ENCODE measurements at places on chromosomes 2 and 18.

- no peak for DNase-seq
These were observed 25.9 kb downstream of the BOK start for GRCh38 chr2:241584436-241584835.

DNA sequence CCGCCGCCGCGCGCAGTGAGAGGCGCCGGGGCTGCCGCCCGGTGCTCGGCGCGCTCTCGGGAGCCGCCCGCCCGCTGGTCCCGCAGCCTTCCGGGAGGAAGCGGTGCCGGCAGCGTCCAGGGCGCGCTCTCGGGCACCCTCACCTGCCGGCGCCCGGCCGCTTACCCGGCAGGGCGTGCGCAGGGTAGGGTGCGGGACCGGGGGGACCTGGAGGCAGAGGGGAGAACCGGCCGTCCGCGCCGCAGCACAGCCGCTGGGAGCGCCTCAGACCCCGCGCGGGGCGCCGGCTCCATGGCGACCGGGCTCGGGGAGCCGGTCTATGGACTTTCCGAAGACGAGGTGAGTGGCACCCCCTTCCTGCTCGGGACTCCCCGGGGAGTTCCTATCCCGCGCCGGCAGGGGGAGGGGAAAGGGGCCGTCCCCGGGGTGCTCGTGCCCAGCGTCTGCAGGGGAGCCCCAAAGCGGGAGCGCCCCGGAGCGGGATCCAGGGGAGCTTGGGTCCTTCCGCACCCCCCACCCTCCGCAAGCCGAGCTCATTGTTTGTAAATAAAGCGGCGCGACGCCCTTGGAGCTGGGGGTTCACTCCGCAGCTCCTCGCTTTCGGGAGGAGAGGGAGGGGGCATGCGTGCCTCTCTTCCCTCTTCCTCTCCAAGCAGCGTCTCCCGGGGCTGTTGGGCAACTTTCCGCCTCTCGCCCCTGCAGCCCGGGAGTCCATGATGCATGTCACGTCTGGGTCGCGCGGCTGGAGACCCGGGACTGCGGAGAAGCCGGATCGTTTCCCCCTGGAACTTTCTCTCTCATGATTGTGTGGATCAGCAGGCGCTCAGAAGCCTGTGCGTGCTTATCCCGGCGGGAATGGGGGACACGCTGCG lies 580 bp downstream of the NEDD4L start:
- DNase-seq = peak; percentile 37

GRCh38 chr18:49618742-49619681 lies 57.2 kb downstream of the LIPG start:
- DNase-seq = no peak

GRCh38 chr2:11949732-11950523 lies 203.5 kb downstream of the LPIN1 start:
- no peak for DNase-seq

DNA sequence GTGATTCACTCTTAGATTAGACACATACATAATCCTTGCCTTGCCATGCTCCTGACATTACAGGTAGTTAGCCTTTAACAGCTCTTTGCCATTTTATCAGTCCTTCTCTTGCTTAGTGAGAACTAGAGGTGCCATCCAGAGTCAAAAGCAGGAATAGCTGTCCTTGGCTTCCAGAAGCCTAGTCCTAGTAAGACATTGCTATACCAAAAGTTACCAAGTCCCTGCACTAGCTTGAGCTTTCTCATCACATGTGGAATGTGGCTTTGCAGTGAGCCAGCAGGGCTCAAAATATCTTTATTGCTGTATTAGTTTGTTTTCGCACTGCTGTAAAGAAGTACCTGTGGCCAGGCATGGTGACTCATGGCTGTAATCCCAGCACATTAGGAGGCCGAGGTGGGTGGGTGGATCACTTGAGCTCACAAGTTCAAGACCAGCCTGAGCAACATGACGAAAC lies 104.7 kb upstream of the NOSTRIN start:
- DNase-seq = no peak

- no peak for DNase-seq
These were observed 152.4 kb downstream of the DYSF start for GRCh38 chr2:71605781-71606241.

DNA sequence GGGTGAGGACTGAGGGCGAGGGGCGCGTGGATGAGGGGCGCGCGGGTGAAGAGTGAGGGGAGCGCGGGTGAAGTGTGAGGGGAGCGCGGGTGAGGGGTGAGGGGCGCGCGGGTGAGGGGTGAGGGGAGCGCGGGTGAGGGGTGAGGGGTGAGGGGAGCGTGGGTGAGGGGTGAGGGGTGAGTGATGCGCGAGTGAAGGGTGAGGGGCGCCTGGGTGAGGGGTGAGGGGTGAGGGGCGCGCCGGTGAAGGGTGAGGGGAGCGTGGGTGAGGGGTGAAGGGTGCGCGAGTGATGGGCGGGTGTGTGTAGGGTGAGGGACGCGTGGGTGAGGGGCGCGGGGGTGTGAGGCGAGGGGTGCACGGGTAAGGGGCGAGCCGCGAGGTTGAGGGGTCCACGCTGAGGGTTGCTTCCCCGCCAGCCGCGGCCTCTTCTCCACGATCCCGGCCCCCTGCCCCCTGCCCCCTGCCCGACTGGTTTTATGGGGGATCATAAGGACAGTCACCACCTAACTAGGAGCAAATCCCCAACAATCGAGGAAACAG lies 1.1 kb upstream of the SLC66A2 start:
- DNase-seq = no peak

- DNase-seq = no peak
These were observed 3.3 kb upstream of the ORC2 start for GRCh38 chr2:200966770-200967169.

GRCh38 chr2:7658486-7658885 lies 741.3 kb downstream of the RNF144A start:
- no peak for DNase-seq

DNA sequence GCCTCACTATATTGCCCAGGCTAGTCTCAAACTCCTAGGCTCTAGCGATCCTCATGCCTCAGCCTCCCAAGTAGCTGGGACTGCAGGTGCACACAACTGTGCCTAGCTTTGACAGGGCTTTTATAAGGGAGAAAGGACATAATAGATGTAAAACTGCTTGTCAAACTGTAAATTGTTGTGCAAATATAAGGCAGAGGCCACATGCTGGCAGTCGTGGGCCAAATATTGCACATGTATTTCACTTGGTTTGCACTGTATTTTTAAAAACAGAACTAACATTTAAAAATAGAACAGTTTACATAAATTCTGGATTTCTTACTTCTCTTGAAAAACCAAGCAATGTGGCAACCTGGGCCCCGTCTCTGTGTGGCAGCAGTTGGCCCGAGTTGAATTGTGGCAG lies 31.2 kb upstream of the MYO3B start:
- no peak for DNase-seq

DNA sequence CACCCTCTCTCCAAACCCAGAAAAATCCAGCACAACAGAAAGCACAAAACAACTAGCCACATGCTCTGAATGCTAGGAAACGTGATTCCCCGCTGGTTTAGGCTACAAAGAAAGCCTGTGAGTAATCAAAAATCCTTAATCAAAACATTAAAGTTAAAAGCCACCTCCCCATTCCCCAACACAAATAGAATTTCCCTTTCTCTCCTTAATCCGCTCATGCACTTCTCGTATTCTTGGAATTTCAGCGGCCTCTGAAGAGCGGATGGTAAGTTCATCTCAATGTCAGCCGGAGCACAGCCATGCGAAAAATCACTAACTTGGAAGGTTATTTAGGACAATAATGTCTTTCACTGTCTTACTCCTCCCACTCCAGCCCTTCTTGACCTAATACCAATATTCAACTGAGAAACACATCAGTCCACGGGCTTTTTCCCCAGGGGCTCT lies 126.7 kb downstream of the OSBPL1A start:
- DNase-seq = no peak

- no peak for DNase-seq
These were observed 4.7 kb downstream of the CD226 start for GRCh38 chr18:69943021-69943420.

DNA sequence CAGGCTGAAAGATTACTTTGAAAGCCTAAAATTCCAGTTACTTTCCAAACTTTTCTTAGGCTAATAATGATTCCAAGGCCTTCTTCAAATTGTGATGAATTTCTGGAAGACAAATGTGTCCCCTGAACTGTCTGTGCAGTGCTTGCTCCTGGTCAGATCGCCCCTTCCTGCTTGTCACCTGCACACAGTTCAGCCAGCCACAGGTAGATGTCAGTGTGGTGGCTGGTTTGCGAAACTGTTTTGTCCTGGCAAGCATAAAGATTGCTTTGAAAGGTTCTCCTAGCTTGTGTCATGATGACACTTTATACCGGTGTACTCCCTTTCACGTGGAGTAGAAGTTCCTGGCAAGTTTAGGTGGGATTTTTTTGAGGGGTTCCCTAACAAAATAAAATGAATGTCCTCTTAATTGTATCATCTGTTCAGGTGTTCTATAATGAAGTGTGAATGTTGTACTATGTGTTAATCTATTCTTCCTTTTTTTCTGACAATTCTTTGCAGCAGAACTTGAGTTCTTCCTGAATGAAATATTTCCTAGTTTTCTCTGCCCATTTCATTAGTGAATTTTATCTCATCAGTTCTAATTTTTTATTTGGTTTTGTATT lies 298.8 kb downstream of the ZNF407 start:
- DNase-seq = peak; percentile 39

DNA sequence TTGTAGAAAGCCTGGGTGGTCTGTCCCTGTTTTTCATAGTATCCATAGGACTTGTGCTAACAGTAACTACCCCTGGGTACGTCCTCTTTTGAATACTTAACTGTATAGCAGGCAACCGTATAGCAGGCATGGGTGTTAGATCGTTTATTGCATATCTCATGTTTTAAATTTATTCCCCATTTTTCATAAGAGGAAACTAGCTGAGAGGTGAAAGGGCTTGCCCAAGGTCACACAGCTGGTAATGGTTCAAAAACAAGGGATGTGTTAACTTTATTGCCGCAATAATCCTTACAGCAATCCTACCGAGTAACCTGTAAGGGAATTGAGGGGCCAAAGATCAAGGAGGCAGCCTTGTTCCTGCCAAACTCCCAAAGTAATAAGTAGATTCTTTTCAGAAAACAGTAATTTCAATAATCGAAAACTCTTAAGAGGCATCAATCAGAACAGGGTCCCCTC lies 990 bp upstream of the MGAT4A start:
- DNase-seq = no peak

DNA sequence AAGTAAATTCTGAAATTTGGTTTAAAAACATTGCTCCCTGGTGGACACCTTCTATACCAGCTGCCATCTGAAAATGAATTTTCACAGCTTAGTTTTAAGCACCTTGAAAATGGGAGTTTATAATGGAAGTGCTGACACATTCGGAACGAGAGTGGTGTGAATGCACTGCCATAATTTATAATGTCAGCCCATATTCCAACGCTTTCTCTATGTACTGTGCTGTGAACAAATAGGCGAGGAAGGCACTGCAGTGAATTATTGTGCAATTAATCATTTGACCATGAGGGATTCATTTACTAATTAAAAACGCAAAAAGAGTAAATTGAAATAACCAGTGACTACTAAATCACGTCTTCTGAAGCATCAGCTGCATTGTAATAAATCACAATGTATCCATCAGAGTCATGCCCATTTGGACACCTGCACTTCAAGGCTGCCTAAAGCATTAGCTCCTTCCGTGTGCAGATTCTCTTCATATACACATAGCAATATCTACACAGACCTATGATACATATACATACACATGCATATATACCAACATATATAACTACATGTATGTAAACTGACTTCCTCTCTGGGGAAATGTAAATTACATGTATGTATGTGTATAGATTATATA lies 699.8 kb downstream of the GALR1 start:
- DNase-seq = no peak

GRCh38 chr2:228458364-228458763 lies 276.9 kb upstream of the SPHKAP start:
- no peak for DNase-seq

DNA sequence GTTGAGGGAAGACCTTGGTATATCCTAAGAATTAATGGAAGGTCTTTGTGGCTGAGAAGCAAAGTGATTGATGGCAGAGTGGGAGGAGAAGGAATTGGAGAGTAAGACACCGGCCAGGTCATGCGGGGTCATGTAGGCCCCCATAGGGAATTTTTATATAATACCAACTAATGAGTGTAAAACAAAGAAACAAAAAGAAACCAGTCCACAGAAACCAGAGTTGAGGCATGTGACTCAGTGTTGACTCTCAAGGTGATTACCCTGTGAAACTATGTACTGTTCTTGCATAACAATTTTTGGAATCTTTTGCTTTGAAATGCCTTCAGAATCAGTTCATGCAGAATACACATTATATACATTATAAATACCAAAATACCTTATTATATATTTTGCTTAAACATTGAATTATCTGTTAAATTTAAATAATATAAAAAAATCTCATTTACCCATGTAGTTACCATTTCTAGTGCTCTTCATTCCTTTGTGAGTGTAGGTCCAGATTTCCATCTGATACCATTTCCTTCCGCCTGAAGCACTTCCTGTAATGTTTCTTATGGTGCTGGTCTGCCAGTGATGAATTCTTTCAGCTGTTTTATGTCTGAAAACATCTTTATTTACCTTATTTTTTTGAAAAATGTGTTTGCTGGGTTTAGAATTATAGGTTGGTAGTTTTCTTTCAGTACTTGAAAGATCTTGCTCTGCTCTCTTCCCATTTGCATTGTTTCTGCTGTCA lies 8.6 kb downstream of the CLIP4 start:
- DNase-seq = no peak

DNA sequence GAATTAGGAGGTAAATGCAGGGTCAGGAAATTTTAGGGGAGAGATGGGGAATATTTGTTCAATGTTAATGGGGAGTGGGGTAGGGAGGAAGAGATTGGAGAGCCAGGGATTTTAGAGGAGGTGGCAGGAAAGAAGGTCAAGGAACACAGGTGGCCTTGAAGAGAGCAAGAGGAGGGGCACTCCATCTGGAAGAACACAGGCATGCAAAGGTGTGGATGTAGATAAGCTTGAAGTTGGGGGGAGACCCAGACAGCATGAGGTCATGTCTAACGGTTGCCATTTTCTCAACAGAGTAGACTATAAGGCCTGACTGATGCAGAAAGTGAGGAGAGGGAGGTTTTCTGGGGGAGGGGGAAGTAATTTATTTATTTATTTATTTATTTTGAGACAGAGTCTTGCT lies 77.5 kb downstream of the MAIP1 start:
- DNase-seq = no peak

GRCh38 chr2:9641641-9642040 lies 10.8 kb upstream of the YWHAQ start:
- no peak for DNase-seq

- no peak for DNase-seq
These were observed 107.4 kb upstream of the KCTD1 start for GRCh38 chr18:26655525-26656430.

GRCh38 chr2:238742664-238743063 lies 105.2 kb upstream of the TWIST2 start:
- no peak for DNase-seq

GRCh38 chr2:216827073-216827720 lies 32.7 kb downstream of the TNP1 start:
- no peak for DNase-seq

GRCh38 chr2:1964659-1965058 lies 220.3 kb upstream of the PXDN start:
- no peak for DNase-seq

Measured in activated CD4-positive, alpha-beta T cell treated with anti-CD3 and anti-CD28 coated beads, Interleukin-2, amount 50 U/mL, for 1 hour (primary cell).